Pons (tissue), 1 donor: ENCODE measurements at places on chromosomes 4 and X.
A peak's percentile ranks its signal among the peaks of the same experiment; 100 is the strongest.

DNA sequence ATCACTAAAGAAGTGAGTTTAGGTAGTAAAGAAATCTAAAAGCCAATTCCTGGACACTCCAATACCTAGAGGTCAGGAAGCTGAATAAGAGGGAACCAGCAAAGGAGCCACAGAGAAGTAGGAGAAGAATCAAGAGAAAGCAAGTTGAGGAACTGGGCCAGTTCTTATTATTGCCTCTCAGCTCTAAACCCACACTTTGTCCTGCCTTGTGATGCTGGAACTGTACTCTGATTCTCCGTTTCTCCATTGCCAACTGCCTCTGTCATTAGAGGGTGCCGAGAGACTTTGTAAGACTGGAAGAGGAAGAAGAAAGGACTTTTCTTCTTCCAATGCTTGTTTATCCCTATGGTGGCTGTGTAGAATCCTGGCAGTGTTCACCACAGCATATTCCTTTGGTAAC lies 38.6 kb downstream of the NSUN7 start:
- no peak for DNase-seq

- DNase-seq, result no peak
Observed at GRCh38 chr4:9870165-9870790, 88.8 kb downstream of the DRD5 start.

- DNase-seq, result peak; percentile 97
Observed at GRCh38 chr4:26343038-26343398, 22.2 kb downstream of the RBPJ start.

DNA sequence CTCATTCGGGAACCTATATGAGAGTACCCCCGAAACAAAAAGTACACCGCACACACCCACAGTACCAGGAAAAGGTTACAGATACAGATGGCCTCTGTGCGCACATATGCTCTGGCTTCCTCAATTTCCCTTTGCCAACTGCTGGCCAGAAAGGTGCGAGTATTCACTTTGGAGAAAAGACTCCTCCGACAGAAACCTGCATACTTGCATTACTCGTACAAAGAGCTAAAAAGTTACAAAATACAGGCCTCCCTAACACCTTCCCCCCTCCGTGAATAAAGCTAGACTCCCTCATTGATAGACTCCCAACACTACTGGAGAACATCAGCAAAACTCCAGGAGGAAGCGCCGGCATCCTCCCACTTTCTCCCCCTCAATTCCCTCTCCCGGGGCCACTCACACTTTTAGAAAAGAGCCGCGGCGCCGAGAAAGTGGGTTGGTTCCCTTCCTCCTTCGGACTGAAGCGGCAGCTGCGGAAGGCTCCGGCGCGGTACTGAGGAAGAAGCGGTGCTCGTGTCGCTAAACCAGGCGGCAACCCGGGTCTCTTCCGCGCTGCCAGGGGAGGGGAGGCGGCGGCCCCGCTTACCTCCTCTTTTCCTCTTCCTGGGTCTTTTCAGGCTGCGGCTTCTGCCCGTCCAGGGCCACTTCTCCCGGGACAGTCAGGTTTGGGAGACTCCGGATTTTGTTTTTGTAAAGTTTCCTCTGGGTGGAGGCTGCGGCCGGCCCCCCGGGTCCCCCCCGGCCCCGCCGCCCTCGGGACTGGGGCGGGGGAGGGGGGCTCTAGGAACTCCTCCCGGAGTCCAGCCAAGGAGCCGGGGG lies 1.1 kb downstream of the FBXW7 start:
- no peak for DNase-seq

DNA sequence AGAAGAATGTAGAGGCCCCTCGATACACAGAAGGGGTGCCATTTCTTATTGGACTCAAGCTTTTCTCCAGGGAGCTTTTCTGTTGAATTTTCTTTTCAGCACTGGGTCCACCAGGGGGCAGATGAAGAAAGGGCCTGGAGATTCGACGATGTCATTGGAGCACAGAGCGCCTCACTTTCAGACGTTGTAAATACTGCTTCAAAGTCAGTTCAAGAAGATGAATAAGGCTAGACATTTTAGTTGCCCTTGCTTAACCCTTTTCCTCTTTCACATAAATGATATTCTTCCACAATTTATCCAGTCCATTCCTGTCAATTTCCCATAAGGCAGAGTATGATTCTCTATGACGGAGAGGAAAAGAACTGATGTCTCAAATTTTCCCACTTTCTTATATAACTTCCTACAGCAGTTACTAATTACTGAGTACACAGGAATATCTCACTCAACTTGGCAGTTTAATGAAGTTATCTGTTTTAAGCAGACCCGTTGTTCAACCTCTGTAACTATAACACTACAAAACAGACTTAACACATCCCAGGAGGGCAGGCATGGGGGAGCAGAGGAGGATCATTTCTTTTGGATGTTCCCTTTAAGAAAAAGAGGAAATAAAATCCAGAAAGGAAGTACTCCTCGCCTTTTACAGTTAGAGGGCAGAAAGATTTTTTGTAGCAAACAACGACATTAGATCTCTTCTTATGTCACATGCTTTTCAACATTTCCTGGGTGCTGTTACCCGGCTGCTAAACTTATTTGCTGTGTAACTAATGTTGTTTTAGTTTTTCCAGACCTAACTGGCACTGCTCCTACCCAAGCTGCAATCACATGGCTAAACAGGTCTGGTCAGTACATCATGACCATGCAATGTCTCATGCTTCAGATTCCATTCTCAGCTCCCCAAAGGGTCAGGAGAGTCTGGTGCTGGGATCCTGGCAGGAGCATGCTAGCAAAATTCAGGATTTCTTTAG lies 12.2 kb upstream of the CENPU start:
- DNase-seq, result peak; percentile 88

- no peak for DNase-seq
Observed at GRCh38 chr4:127731406-127731805, 1.2 kb downstream of the SLC25A31 start.

DNA sequence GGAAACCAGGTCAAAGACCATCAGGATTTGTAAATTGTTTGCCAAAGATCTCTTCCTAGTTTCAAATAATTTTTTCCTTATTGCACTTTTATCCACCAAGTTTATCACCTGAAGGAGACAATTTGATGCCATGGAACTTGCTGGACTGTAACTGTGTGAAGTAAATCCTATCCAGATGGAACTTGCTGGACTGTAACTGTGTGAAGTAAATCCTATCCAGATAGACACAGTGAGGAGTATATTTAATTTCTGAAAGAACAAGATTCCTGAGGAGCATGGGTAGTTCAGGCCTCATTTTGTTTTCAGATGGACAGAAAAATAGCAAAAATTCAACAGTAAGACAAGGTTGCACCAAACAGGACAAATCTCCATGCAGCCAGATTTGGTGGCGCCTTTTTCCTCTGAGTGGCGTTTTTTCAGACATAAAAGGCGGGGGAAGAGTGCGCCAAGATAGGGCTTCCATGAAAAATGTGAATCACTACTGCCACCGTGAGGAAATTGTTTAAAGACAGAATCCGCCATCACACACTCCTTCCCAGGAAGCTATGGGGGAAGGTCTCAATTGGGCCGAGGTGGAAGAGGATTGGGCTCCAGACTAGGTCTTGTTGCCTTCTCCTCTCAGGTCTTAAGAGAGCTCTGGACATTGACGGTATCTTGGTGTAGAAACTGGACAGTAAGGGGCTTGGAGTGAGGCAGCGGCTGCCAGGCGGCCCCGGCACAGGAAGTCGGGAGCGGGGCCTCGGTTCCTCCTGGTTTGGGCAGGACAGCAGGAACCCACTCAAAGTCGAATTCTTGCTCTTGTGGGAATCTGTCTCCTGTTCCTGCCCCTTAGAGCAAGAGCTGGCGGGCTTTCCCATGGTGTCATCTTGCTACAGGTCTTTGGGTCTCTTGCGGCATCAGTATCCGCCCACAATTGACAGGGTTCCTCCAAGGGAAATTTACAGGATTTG lies 234.7 kb downstream of the OR13H1 start:
- DNase-seq, result no peak

DNA sequence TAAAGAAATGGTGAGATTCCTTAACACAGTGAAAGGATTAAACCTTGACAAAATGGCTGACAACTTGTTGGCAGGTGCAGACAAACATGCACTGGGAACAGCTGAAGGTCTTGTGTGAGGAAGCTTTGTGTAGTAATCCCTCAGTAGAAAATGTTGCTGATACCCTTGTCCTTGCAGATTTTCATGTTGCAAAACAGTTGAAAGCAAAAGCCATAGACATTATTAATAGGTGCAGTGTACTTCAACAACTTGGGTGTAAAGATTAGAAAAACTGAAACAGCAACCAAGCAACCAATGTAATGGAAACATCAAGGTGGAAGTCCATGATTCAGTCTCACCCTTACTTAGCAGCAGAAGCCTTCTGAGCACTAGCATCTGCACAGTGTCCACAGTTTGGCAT lies 29.8 kb downstream of the UGT2B7 start:
- no peak for DNase-seq

DNA sequence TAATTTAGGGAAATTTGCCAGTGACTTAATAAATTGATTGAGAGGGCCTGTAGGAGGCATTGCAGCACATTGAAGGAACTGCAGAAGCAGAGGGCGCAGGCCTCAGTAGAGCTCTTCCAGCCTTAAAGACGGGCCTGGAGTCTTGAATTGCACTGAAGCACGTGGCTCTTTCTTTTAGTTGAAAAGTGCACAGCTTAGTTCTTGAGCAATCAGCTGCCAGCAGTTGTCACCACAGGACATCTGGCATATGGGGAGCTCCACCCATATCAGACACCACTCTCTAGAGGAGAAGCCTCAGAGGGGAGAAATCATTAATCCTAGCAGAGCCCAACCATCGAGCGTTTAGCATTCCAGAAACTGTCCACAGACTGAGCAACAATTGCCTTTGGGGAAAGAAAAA lies 16.0 kb upstream of the FGF16 start:
- no peak for DNase-seq

- DNase-seq, result no peak
Observed at GRCh38 chr4:165909947-165910346, 36.9 kb downstream of the TLL1 start.

DNA sequence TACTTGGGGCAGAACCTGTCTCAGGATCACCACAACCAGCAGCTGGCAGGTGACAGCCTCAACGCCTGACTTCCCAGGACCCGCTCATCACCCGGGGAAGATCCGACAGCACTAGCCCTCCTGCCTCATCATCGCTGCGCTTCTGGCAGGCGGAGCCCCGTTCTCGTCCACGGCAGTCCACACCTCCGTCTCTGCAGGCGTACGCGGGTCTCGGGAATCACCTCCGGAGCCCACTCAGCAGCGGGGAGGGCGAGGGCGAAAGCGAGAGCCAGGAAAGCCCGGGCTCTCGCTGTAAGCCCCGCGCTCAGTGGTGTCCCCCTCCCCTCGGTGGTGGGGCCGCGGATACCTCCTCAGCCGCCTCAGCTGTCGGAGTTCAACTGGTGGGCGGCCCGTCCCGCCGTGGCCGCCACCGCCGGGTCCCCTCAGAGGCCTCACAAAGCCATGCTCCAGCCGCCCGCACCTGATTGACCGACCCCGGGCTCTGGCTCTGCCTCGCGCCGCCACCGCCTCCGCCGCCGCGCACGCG lies 518 bp upstream of the CNKSR2 start:
- DNase-seq, result no peak

DNA sequence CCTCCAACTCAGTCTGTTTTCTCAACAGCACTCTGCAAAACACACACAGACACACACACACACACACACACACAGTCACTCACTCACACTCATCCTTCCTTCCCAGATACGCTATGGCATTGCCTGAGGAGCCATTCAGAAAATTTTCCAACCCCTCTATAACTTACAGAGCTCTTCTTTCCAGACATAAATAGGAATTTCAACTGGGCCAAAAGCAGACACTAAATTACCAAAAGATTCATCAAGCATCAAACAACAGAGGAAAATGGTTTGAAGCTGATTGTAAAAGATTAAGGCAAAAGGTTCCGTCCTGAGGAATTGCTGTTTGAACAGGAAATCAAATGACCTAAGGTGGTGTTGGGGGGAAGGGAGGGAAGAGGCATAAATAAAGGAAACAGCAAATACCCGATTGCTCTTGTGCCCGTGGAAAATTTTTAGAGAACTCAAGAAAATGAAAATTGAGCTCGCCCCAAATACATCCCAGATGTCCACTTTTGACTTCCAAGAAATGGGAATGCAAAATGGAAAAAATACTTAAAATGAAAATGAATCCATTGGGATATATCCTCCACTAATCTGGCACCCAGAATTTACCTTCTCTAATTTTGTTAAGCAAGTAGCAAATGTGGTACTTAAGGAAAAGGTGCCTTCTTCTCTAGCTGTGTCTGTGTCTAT lies 183.6 kb downstream of the QDPR start:
- DNase-seq, result no peak
